ENCODE measurements at places on chromosomes 7 and 10.

DNA sequence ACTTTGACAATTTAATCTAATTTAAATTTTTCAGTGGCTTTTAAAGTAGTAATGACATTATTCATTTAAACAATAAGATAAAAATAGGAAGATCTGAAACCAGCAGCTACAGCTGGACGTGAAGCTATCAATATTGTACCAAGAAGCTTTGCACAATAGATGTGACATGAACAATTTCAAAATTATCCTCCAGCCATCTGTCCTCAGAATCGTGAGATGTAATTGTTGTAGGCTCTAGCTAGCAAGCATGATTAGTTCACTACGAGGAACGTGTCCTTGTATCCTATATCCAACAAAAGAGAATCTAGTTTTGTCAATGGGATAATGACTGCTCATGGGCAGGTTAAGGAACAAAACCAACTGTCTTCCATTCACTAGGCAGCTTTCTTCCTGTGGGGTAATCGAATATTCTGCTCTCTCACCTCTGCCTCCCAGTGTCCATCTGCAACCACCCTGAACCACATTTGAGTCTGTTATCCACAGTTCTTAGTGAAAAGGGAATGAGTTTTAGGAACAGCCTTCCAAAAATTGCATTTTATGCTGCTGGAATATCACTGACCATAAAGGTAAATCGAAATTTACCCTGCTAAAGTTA is 247.3 kb downstream of the PARD3 start:
- DNase-seq: no peak

DNA sequence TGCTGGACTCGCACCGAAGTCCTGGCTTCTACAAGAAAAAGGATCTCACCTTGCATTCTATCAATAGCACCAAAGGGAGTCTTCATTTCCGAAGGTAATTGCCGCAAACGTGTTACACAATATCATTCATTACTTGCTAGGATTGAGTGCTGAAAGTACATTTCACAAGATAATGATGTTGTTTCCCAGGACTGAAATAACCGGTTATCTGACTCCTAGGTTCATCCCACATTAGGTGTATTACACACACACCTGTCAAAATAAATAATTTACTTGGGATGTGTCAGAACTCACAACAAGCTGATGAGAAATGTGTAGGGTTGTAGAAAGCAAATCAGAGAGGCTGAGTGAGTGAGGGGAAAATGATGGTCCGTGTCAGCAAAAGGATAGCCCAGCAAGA is 219.4 kb upstream of the RHOBTB1 start:
- no peak for DNase-seq

- peak; percentile 1 for DNase-seq
These were observed 473.0 kb downstream of the GALNT17 start for GRCh38 chr7:71604818-71605414.

GRCh38 chr7:50721160-50721559 is 61.5 kb downstream of the GRB10 start:
- no peak for DNase-seq

All from A549 (cell line).